ENCODE measurements at places on chromosomes 2 and 18.

- DNase-seq, result peak; percentile 17
Measured at GRCh38 chr2:207164006-207164831, 1.5 kb downstream of the KLF7 start.

DNA sequence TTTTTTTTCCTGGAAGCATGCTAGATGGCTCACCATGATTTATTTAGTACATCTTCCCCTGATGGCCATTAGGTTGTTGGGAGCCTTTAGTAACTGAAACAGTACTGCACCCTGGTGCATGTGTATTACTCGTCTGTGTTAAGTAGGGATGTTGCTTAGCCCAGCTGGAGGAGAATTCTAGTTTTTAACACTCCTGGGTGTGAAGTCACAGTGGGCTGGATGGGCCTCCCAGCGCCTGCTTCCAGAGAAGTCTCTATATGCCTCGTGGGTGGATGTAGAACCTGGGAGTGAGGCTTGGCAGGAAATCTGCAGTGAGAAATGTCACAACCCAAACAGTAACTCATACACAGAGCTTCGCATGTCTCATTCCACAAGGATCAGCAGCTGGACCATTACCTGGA is 28.9 kb upstream of the NT5DC4 start:
- peak; percentile 31 for DNase-seq

DNA sequence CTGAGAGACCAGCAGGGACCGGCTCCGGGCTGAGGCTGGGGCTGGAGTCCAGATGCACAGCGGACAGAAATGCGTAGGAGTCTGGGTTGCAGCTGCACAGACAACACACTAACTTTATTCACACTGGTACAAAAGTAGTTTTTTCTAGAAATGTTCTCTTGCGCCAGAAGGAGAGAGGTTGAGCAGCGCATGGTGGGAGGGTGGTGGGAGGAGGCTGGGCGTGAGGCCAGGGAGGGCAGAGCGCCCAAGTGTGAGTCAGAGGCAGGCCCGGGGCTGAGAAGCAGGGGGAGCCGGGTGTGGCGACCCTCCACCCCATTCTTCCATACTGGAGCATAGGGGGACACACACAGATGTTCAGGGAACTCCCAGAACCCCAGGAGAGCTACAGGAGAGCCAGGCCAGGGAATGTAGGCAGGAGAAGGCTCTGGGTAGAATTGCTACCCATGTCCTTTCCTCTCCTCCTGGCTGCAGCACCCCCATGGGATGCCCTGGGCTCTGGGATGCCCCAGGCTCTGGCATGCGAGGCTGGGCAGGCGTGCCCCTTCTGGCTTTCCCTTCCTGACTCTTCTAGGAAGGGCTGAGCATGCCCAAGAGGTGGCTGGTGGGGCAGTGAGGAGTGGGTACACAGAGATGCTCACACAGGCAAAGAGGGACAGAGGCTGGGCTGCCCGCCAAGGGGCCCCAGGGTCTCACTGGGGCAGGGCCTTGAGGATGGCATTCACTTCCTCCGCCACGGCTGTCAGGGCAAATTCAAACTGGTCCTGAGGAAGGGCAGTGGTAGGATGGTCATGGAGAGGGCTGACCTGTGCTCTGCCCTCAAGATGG is 10.6 kb downstream of the DNAJB2 start:
- no peak for DNase-seq

DNA sequence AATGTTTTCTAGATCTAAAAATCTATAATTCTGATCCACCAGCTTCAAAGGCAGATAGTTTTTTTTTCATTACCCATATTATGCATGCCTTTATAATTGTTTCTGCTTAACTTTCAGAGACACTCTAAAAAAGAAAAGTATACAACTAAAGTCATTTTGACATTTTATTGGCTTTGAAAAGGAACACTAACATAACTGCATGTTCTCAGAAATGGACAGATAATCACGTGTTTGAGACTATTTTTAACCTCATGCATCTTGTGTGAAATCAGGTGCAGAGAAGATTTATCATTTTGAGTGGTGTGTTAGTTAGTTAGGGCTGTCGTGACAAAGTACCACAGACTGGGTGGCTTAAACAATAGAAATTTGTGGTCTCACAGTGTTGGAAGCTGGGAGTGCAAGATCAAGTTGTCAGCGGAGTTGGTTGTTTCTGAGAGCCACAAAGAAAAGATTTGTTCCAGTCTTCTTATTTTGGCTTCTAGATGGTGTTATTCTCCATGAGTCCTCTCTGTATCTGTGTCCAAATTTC is 841.4 kb upstream of the LRATD1 start:
- DNase-seq, result no peak

GRCh38 chr18:50986360-50987087 is 18.7 kb downstream of the ELAC1 start:
- DNase-seq, result no peak

- DNase-seq, result no peak
Measured at GRCh38 chr2:192005211-192005610, 158.3 kb upstream of the CAVIN2 start.

- peak; percentile 9 for DNase-seq
Measured at GRCh38 chr2:179991344-179991743, 15.8 kb downstream of the CWC22 start.

- DNase-seq, result no peak
Measured at GRCh38 chr18:9849407-9850283, 36.1 kb upstream of the TXNDC2 start.

GRCh38 chr2:235541838-235542549 is 48.2 kb downstream of the AGAP1 start:
- no peak for DNase-seq

All from stimulated activated CD4-positive, alpha-beta T cell treated with anti-CD3 and anti-CD28 coated beads, Interleukin-1b, Interleukin-23, amount 100 ng/mL, for 48 hours (primary cell).